Urothelium cell line (cell line): ENCODE measurements at places on chromosomes 1 and 21.

DNA sequence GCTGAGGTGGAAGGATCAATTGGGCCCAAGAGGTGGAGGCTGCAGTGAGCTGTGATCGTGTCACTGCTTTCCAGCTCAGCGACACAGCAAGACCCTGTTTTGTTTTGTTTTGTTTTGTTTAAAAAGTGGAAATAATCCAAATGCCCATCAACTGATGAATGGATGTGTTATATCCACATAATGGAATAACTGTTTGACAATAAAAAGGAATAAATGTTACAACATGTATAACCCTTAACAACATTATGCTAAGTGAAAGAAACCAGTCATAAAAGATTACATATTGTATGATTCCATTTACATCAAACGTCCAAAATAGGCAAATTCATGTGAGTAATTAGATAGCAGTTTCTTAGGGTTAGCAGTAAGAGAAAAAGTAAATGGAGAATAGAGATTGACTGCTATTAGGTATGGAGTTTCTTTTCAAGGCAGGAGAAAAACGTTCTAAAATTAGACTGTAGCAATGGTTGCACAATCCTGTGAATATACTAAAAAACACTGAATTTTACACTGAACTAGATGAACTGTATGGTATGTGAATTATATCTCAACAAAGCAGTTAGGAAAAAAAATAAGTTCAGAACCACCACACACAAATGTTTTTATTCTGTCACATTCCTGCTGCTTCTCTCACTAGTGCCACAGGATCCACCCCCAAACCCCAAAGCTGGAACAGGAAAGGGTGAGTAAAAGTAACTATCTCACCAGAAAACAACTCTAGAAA lies 15.7 kb downstream of the FOXJ3 start:
- DNase-seq = no peak

- DNase-seq = no peak
These were observed 39.1 kb downstream of the RIMS3 start for GRCh38 chr1:40626383-40626770.

DNA sequence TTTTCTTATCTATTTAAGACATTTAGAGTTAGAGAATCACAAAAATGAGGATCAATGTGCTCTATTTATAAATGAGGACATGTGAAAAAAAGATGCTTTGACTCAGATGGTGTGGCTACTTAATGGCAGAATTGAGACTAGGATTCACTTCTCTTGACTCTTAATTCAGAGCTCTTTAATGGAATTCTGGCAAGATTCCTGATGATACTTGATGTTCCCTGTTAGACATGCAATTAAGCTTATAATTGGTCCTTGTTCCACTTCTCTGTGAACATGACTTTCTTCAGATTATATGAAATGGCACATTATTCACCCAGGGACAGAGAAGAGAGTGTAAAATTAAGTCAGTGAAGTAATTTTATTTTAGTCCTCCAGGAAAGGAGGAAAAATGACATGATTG lies 165.3 kb downstream of the LRRC7 start:
- no peak for DNase-seq

DNA sequence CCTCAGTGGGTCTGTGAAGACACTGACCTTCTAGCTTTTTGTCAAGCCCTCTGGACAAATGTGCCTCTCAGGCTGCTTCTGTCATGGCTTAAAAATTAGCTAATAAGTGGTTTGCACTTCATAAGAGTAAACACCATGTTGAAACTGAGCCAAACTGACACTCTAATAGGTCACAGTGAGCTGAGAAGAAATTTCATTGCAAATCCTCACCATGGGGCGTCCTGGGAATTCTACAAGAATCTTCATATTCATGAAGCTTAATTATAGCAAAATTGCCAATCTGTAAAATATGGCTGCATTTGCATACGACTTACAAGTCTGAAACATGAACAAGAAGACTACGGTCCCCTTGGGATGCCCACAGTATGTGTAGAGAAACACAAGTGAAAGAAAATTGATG lies 188.6 kb downstream of the DSCAM start:
- DNase-seq = no peak

- no peak for DNase-seq
These were observed 199.4 kb downstream of the LYPLAL1 start for GRCh38 chr1:219372916-219373615.

- DNase-seq = no peak
These were observed 16.4 kb downstream of the S100A7 start for GRCh38 chr1:153444078-153444477.

- DNase-seq = peak; percentile 38
These were observed 40.6 kb upstream of the SLC2A1 start for GRCh38 chr1:42999308-42999707.

- DNase-seq = no peak
These were observed 25.1 kb downstream of the SKI start for GRCh38 chr1:2253036-2253796.

- no peak for DNase-seq
These were observed 6.8 kb upstream of the AGTRAP start for GRCh38 chr1:11729155-11729497.

DNA sequence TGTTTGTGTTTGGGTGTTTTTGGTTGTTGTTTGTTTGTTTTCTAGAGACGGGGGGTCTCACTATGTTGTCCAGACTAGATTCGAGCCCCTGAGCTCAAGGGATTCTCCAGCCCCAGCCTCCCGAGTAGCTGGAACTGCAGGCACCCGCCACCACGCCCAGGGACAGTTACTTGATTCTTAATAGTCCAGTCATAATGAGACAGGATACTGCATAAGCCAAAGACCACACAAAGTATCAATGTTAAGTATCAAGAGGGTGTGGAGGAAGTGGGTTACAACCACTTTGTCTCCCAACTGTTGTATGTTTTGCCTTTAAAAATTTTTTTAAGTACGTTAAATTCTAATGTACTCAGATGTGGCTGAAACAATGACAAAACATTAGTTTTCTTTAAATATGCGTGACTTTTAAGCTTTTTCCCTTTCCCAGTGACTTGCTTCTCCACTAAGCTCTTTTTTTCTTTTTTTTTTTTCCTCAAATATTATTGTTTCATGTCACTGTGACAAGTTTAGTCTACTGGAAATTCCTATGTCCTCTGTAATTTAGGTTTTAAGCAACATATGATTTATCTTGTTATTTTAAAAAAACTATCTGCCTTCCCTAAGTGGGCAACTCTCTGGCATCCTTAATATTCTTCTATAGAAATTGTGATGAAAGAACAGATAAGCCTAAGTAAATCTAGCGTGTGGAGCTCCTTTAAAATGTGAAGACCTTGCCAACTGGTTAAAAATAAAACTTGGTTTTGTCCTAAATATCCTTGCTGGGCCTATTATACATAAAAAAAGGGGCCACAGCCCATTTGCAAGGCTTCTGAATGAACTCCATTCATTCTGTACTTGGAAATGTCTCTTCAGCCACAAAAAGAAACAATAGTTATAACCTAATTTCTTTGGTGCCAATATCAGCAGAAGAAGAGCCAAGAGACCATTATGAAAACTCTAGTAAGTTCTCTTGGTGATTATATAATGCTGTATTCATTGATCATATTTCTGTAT lies 56.2 kb upstream of the DPH5 start:
- DNase-seq = no peak

- no peak for DNase-seq
These were observed 30.9 kb upstream of the CCDC17 start for GRCh38 chr1:45654540-45655280.

DNA sequence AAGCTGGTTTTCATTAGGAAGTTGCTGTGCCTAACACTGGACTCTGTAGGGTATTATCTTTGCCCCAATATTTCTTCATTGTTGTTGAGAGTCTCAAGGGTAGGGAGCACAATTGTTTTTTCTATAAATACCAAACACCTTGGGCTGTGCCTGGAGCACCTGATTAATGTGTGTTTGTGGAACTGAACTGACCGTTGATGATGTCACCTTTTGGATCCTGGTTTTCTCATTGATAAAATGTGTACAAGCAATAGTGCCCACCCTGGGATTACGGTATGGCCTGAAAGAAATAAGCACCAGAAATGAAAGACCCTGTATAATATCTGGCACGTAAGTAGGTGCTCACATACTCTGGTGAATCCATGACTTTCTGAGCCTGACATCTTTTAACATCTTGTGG lies 39.3 kb downstream of the KCNA2 start:
- no peak for DNase-seq
